EL (cell line): ENCODE measurements at places on chromosomes 1 and 21.
A peak's percentile ranks its signal among the peaks of the same experiment; 100 is the strongest.

GRCh38 chr1:89966656-89967055 lies 28.3 kb upstream of the ZNF326 start:
- DNase-seq: no peak

GRCh38 chr21:33290441-33290840 lies 24.3 kb downstream of the IL10RB start:
- no peak for DNase-seq

DNA sequence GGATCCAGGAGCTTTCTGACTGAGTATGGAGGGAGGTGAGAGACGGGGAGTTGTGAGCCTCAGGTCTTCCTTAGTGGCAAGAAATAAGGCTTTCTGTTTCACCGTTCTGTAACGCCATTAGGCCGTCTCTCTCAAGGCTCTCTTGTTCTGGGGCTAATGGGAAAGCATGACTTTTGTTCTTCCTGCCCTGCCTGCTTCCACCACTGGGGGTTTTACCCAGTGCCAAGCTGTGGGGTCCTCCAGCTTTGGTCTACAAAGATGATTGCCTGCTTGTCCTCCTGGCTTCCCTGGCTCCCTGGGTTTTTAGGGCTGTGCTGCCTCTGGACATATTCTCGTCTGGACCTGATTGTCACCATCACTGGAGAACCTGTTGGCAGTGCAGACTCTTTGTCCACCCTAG lies 74.8 kb upstream of the TINAGL1 start:
- no peak for DNase-seq

DNA sequence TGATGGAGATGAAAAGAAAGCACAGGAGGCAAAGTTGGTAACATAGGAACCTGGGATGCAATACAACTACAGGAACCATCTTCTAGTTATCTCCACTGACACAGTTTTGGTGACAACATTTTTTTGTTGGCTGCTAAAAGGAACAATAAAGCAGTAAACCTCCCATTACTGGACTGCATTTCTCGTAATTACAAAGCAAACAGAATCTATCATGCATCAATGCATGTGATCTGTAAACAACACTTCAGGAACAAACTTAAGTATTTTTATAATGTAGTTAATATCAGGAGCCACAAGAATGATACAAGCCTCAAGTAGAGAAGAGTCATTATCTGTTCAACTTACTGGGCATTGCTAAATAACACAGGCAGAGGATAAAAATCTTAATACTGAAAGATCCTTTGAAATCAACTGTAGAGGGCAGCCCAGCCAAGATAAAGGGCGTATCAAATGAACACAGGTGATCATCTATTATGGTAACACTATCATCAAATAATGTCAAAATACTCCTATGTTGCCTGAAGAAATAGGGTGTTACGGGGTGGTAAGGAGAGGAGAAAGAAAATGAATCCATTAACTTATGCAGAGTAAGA lies 193.3 kb downstream of the EIF4G3 start:
- no peak for DNase-seq

DNA sequence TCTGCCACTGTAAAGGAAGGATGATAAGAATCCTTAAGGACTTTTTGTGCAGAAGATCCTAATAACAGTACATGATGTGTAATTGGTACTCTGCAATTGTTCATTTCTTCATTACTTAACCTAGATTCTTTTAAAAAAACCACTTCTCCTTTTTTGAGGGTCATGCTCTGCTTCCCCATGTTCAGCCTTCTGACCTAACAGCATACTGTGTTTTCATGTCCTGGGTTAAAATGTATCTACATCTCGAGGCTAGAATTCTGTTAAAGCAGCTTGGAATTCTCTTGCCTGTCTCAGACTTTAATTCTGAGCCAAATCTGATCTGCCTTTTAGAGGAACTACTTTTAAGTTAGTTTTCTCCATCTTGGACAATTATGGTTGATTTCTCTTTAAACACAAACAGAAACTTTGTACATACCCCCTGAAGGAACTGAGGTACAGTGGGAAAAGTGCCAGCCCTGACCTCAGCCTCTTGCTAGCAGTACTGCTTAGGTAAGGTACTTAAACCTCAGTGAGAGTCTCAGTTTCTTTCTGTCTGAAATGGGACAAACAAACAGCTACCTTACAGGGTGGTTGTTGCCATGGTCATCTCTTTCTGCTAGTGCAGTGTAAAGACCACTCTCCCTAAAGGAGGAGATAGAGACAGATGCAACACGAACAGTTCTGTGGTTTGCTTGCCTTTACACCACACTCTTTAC lies 103.2 kb upstream of the DYNLT5 start:
- DNase-seq: no peak

GRCh38 chr1:183472488-183473216 lies at the start of gene SMG7:
SMG7 (plus strand) TSS chr1:183472499; CDS start chr1:183472621, 122 bp downstream.
- DNase-seq: peak; percentile 41

- no peak for DNase-seq
These were observed 54.1 kb upstream of the ID3 start for GRCh38 chr1:23613191-23614031.

DNA sequence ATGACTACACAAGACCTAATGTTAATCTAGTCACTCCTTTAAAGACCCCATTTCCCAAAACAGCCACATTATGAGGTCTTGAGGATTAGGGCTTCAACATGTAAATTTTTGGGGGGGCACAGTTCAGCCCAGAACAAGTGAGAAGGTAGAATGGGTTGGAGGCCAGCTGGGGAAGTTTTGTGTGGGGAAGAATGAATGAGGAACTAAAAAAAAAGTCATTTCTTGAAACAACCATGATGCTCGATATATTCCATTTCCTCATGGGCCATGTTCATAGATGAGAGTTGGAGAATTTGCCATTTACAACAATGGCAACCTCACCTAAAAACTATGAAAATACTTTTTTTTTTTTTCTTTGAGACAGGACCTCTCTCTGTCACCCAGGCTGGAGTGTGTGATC lies 14.5 kb downstream of the NLRP3 start:
- no peak for DNase-seq

- no peak for DNase-seq
These were observed 269.4 kb downstream of the LRRC7 start for GRCh38 chr1:69836971-69837636.

GRCh38 chr1:229947968-229948367 lies 119.1 kb upstream of the GALNT2 start:
- peak; percentile 52 for DNase-seq

DNA sequence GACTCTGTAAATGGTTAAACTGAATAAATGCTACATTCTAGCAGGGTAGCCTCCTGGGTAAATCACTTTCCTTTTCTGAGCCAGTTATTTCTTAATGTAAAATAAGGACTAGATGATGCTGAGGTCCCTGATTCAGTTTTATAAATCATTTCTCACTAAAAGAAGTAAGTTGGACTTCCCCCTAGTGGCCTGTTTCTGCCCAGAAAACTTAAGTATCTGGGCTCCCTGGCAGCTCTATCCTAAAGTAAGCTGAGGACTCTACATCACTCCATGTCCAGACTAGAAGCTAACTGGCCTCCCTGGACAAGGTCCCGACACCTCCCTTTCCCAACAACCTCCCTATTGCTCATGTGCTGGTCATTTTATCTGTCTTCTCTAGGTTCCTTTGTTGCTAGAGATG lies 3.0 kb downstream of the GPN2 start:
- DNase-seq: peak; percentile 54

GRCh38 chr21:29237110-29238052 lies 61.3 kb upstream of the BACH1 start:
- no peak for DNase-seq

- peak; percentile 67 for DNase-seq
These were observed 39.6 kb downstream of the MAP10 start for GRCh38 chr1:232844791-232845190.

DNA sequence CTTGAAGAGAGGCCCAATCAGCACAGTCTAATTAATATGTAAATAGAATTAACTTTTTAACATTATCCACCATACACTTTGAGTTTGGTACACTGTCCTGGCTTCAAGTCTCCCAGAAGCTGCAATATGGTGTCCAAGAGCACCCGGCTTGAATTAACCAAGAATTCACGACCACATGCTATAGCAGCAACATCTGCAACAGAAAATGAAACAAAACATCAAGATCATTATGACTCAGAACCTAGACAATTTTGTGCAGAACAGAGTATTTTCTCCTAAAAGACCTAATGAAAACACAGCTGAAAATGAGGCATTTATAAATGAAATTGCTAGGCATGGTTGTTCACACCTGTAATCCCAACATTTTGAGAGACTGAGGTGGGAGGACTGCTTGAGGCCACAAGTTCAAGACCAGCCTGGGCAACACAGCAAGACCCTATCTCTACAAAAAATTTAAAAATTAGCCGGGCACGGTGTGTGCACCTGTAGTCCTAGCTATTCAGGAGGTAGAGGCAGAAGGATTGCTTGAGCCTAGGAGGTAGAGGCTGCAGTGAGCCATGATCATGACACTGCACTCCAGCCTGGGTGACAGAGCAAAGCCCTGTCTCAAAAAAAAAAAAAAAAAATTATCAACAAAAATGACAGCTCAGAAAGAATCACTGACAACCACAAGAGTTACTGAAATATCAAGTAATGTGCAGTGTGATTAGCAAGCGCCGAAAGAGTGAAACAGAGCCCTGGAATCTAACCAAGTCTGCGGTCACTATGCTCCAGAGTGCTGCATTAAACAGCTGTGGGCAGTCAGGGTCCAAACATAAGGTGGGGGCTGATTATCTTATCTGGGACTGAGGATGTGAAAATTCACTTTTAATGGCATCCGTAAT lies 45.3 kb downstream of the HSF2BP start:
- no peak for DNase-seq

DNA sequence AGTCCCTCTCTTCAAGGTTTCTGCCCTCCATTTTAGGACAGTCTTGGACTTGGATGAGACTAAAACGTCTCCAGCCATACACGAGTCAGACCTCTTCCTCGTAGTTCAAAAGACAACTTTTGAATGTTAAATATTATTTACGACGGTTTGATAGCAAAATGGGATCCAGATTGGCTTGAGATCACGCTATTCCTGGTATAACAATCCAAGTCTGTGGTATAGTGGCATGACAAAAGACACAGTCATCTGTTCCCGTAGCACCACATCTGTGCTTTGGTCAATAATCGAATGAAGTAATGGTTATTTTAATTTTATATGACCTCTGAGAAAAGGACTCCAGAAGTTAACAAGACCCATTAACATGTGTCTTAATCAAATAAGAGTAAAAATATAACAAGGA lies 7.0 kb downstream of the PCP4 start:
- no peak for DNase-seq

- DNase-seq: no peak
These were observed 16.6 kb downstream of the EVI5 start for GRCh38 chr1:92768296-92768695.
